AG09309 (cell line): ENCODE measurements at places on chromosomes 5 and 9.

DNA sequence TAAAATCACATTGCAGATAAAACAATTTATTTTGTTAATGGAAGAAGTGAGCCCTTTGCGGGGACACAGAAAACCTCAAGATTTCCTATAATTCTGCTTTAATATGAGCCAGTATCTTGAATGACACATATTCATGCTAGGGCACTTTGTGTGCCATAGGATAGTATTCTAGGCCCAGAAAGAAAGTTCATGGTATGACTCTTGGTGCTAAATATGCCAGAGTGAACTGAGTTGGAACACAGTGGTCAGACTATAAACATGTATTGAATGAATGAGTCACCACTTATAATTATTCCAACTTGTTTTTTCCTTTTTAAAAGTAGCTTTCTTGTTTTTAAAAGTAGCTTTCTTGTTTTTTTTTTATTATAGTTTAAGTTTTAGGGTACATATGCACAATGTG lies 46.0 kb downstream of the ADAMTS19 start:
- DNase-seq: no peak

GRCh38 chr5:111224561-111225345 lies 569 bp downstream of the CAMK4 start:
- DNase-seq: no peak

GRCh38 chr9:28888806-28889205 lies 1315.5 kb upstream of the C9orf72 start:
- DNase-seq: no peak

GRCh38 chr5:41071242-41071641 lies at the start of gene MROH2B:
Gene MROH2B (minus strand): TSS chr5:41071342. CDS start chr5:41070852, 490 bp downstream.
- no peak for DNase-seq

- DNase-seq: no peak
These were observed 408.4 kb upstream of the NMUR2 start for GRCh38 chr5:152813526-152813925.

DNA sequence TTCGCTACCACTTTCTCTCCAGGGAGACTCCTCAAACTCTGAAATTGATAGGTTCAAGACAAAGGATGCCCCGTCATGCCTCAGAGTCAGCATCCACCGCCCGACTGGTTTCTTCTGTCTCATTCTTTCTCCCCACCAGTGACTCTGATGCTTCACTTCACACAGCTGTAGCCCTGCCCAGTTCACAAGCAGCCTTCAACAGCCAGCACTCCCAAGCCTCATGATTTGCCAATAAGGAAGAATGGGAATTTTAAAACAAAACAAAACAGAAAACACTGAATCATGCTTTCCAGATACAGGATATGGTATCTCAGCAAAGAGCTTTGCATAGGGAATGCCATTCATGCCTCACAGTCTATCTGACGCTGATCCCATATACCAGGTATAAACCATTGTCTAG lies 371.2 kb upstream of the RORB start:
- no peak for DNase-seq

DNA sequence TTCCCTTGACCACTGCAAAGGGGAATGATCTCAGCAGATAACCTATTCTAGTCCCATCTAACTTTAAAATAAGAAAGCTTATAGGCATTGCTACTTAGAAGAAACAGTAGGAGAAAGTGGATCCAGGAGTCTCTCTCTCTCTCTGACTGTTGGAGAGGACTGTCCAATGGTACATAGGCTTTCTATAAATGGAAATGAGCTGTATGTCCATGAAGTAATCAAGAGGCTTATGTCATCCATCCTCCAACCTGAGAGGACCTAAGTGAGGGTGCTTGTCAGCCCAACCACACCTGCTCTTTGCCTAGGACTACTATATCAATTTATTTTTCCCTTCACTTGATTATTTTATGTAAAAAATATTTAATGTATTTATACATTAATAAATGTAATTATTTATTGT lies 172.3 kb downstream of the PAPPA start:
- no peak for DNase-seq

- no peak for DNase-seq
These were observed 20.6 kb upstream of the IL7R start for GRCh38 chr5:35835796-35836742.

DNA sequence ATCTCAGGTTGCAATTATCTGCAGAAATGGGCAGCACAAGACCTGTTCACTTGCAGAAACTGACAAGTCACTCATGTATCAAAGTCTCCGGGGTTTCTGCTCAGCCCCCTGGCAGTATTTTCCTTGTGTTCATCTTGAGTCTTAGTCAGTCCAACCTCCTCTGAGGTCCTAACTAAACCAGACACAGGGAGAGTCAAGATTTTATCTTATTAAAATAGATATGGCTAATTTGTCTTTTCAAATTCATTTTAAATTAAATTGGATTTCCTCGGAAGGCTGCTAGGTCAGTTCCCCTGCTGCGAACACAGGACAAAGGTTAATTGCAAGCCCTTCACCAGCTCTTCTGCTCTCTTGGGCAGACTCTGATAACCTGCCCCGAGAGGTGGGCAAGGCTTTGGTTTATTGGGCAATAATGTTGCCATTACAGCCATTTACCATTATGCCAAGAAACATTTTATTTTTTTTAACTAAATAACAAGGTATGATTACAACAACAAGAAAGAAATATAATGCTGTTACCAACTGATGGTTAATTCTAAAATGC lies 103.5 kb downstream of the MAPKAP1 start:
- no peak for DNase-seq

DNA sequence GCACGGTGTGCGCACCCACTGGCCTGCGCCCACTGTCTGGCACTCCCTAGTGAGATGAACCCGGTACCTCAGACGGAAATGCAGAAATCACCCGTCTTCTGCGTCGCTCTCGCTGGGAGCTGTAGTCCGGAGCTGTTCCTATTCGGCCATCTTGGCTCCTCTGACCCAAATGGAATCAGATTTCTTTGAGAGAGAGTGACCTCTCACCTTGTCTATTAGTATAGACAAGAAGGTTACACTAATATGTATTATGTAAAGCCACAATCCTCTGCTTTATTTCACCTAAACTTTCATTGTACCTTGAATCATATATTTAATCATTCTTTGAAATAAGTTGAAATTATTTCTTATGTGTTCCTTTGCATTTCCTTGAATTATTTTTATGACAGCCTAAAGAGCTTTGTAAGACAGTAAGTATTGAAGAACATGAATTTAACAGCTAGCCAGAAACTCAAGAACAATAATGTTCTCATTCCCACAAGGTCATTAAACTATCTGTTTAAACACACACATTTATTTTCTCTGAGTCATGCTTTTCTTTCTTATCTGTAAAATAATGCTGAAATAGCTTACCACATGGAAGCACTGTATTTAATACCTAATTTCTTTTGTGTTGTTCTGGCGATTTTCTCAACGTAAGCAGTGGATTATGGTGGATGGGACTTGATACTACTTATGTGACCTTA lies 91.8 kb upstream of the DMRTA1 start:
- DNase-seq: no peak

- no peak for DNase-seq
These were observed 919.5 kb downstream of the DTWD2 start for GRCh38 chr5:118068886-118069285.

DNA sequence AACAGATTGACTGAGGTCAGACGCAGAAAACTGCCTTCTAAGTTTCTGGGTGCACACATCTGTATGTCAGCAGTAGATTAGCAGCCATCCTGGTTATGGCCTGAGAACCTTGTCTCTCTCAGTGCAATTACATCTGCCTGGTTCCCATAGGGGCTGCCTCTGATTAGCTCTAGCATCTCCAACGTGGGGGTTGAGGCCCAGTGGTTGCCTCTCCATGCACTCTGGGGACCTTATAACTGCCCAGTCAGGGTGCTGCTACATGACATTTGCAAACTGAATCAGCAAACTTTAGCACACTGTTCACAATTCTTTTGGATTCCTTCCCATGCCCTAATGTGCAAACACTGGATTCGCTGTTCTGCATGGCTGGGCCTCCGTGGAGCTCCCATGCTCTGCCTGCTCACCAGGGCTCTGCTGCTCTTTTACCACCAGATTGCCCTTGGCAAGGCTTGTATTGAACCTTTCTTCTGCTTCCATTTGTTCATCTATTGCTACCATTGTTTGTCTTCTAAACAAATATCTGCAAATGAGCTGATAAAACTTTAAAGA lies 36.2 kb downstream of the SNX18 start:
- no peak for DNase-seq

- DNase-seq: peak; percentile 11
These were observed 117.2 kb downstream of the BNC2 start for GRCh38 chr9:16753256-16753655.

DNA sequence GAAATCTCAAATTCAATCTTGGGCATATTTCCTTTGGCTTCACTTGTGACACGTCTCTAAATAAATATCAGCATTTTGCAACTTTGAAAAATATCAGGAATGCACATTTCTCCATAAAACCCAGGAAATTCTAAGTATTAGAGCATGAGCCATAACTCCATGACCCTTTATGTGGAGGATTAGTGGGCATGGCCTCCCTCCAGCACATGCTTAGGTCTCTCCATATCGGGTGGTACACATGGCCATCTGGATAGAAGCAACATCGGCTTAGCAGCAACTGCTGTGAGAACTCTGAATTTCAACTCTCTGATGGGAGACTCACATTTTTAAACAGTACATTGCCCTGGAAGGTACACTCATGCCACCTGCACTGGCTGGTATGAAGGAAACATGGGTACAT lies 73.7 kb upstream of the EGFLAM start:
- no peak for DNase-seq

DNA sequence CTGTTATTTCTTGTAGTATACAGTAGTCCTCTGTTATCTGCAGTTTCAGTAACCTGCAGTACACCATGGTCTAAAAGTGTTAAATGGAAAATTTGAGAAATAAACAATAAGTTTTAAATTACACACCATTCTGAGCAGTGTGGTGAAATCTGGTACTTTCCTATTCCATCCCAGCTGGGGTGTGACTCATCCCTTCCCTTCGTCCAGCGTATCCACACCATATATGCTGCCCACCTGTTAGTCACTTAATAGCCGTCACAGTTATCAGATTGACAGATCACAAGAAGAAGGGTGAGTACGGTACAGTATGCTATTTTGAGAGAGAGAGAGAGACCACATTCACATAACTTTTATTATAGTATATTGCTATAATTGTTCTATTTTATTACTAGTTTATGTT lies 28.9 kb downstream of the FAM151B start:
- DNase-seq: peak; percentile 59
